ENCODE measurements at places on chromosomes 6 and 20.

- no peak for DNase-seq
These were observed 9.3 kb upstream of the FILIP1 start for GRCh38 chr6:75502884-75503283.

GRCh38 chr6:29834564-29835436 is 7.2 kb downstream of the HLA-G start:
- no peak for DNase-seq

GRCh38 chr6:111486921-111487320 is 3.9 kb upstream of the REV3L start:
- no peak for DNase-seq

DNA sequence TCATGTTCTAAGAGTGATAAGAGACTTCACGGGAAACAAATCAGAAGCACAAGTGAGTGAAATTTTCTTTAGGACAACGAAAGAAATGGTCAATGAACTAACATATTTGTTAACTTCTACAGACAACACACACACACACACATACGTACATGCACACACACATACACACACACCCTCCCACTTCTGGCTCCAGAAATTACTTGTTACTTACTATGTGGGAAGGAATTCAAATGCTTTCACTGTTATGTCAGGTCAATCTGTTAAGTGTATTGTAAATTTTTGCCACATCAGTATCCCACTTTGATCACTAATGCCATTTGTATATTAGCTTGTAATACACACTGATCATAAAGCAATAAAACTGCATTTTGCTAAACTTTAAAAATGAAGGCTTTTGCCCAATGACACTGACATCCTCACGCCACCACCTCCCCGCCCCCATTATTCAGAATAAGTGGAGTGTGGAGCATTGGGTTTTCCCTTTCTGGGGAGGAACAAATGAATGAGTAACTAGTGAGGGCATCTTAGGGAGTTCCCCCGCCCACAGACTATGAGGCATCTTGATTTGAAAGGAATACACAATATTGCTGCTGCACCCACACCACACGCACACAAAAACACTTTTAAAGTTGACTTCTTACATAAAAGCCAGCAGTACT is 76.2 kb downstream of the ATXN1 start:
- peak; percentile 61 for DNase-seq

- DNase-seq, result no peak
These were observed 6.0 kb downstream of the CCN5 start for GRCh38 chr20:44720997-44721784.

DNA sequence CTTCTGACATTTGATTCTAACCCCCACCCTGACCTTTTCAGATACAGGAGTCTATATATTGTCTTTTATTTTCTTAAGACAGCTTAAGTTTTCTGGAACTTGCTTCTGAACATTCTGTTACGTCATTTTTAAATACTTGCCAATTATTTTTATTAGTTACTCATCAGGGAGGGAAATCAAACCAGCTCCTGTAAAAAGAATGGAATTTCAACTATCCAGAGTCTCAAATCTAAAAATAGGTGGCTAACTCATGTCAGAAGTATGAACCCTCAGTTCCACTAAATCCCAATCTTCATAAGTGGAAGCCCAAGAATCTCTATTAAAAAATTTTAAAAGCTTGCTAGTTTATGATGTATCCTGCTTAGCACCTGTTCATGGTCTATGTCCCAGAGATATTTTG is 900.0 kb downstream of the KIF16B start:
- no peak for DNase-seq

- no peak for DNase-seq
These were observed 263.1 kb upstream of the ZFP64 start for GRCh38 chr20:52454660-52455059.

GRCh38 chr20:22499515-22500166 is 84.7 kb downstream of the FOXA2 start:
- no peak for DNase-seq

DNA sequence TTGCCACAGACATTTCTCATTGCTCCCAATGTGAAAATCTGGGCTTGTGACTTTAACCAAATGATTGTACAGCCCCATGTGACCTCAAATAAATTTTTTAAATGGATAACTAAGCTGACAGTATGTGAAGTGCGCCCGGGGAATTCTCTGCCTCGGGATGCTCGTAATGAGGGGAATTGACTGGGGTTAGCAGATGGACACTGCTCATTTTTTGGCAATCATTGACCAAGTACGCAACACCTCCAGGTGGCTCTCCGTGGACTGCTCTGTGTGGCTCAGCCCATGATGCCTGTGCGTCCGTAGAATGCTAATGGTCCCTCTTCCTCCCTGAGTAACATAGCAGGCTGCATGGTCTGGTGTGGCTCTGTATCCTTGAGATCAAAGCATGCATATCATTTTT is 42.4 kb downstream of the FARS2 start:
- DNase-seq, result no peak

GRCh38 chr6:83183082-83183828 is 9.8 kb downstream of the PGM3 start:
- no peak for DNase-seq

DNA sequence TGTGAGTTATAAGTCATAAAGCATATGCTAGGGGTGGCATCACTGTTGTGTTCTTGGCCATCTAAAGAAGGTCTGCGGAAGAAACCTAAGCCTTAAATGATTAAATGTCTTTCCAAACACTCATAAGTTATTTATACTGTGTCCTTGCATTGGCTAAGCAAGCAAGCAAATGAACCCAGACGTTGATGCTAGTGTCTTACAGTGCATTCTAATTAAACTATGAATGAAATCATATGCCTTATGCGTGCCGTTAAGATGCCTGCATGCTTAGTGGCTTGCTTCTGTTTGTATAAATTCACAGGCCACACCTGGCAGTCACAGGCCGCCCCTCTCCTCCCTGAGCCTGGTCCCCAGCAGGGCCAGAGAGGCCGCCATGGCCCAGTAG is 49.9 kb downstream of the RIN2 start:
- DNase-seq, result no peak

GRCh38 chr6:4459996-4460395 is 316.2 kb upstream of the CDYL start:
- DNase-seq, result no peak

GRCh38 chr20:33791959-33792597 is 19.1 kb upstream of the CHMP4B start:
- DNase-seq, result peak; percentile 30

DNA sequence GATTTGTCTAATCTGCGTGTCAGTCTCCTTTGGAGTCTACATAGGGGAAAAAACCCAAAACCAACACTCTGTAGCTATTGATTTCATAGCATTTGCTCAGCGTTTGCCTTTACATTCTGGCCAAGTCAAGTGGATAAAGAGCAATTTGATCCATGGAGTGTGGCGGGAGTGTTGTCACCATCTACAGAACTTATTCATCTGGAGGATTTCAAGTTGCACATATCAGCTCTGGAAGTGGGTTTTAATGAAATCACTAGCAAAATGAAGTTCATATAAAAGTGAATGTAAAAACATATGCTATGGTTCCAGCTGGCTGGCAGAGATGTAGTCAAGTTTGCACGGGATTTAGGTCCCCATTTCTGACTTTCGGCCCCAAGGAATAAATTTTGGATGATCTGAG is 219.7 kb upstream of the SUPT3H start:
- DNase-seq, result no peak

DNA sequence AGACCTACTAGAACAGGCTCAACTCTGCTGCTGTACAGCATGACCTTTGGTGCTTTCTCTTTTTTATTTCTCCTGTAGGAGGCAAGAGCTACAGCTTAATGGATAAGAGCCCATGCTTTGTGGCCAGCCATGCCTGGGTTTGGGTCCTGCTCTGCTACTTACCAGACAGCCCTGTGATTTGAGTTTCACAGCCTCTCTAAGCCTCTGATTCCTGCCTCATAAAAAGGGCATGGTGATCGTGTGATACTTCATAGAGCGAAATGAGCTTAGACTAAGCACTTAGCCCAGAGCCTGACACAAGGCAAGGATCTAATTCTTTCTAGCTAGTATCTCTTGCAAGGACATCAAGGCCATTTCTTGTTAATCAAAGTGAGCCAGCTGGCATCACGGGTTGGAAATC is 19.3 kb upstream of the PDE7B start:
- DNase-seq, result no peak

- DNase-seq, result no peak
These were observed 159.5 kb downstream of the VEGFA start for GRCh38 chr6:43929511-43929910.

DNA sequence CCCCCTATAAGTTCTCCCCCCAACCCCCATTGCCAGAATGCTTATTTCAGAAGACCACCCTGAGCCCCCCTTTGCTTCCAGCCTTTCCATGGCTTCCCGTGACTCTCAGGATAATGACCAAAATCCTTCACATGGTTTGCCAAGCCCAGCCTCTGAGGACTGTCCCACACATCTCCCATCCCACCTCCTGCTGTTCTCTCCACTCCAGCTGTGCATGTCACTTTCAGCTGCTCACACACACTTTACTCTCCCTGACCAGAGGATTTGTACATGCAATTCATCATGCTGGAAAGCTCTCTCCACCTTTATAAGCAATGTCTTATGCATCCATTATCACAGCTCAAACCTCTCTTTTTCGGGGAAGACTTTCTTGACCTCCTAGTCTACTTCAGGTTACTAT is 164.2 kb downstream of the PRL start:
- DNase-seq, result no peak

DNA sequence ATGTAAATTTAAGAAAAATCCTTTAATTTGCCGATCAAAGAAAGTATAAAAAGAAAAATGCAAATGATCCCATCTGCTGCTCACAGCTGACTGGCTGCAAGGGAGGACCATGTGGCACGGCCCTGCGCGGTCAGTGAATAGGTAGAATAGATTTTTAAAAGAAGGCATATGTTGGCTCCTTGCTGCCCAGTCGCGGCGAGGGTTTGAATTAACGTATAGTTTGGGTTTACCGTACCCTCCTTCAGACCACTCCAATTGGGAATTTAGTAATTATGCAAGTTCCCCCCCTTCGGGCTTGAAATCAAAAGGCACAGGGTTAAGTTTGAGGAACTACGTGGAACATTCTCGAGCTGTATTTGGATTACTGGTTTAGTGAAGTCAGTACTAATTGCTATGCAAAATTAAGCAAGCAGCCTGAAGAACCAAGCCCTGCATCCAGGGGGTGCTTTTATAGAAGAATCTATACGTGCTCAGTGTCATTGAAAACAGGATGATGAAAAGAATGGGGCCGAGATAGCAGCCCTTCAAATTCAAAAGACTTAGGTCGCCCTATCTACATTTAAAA is 1.1 kb upstream of the BEND3 start:
- DNase-seq, result peak; percentile 20

DNA sequence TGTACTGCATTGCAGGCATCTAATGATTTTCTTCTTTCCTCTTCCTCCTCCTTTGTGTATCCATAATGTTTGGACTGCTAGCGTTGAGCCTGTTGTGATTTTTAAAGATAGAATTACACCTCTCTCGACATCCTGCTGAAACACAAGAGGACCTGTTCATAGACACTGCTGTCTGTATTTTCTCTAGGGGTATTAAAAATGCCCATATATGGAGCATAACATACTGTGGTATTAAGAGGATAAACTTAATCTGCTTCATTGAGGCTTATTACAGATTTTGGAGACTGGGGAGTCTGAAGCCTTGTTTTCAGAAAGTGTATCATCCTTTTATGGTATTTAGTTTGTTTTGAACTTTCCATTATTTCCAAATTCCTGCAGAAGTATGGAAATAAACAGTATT is 414.3 kb downstream of the CDKAL1 start:
- DNase-seq, result no peak

- DNase-seq, result no peak
These were observed 256.9 kb downstream of the LRFN2 start for GRCh38 chr6:40330301-40330721.

DNA sequence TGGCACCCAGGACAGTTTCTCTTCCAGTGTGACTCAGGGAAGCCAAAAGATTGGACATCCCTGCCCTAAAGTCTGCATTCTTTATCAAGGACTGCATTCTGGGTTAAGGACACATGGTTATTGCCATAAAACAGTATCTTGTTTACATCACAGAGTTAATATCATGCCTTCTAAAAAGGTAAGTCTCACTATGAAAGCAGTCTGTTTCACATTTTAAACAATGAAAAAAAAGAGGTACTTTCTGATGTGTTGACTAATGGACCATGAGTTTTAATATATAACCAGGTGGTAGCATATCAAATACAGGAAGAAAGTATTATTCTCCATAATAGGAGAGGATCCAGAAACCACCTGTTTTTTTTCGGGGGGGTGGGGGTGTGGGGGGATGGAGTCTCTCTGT is 93.7 kb downstream of the TIAM2 start:
- no peak for DNase-seq

- no peak for DNase-seq
These were observed 17.5 kb upstream of the RIN2 start for GRCh38 chr20:19740512-19740911.

DNA sequence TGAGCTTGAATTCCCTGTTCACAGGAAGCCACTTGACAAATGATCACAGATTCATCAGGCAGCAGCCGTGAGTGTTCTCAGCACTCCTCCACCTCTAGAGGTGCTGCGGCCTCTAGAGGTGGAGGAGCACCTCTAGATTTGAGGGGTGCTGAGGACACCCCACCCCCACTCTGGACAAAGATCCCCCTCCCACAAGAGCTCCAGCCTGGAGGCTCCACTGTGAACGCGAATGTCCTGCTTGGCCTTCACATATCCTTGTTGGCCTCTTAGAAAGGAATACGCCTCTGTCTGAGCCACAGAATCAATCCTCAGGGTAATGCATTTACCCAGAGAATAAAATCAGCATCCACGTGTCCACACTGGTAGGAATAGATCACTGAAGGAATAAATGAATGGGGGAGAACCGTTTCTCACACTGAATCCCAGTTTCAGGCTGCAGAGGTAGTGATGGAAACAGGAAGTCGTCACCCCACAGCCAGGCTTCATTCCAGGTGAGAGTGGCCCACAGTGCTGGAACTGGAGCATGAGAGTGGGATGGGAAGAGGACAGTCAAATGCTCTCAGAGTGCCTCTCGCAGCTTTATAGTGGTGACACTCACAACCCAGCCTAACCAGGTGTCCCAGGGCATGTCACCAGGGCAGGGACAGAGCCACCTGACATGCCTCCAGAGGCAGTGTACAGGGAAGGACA is 16.6 kb downstream of the NPEPL1 start:
- DNase-seq, result no peak
